Stimulated activated CD4-positive, alpha-beta T cell treated with anti-CD3 and anti-CD28 coated beads, Interleukin-1b, Interleukin-23, amount 100 ng/mL, for 1 hour (primary cell): ENCODE measurements at places on chromosomes 13 and 19.

GRCh38 chr19:1223018-1223855 is 14.6 kb downstream of the CBARP start:
- no peak for DNase-seq

DNA sequence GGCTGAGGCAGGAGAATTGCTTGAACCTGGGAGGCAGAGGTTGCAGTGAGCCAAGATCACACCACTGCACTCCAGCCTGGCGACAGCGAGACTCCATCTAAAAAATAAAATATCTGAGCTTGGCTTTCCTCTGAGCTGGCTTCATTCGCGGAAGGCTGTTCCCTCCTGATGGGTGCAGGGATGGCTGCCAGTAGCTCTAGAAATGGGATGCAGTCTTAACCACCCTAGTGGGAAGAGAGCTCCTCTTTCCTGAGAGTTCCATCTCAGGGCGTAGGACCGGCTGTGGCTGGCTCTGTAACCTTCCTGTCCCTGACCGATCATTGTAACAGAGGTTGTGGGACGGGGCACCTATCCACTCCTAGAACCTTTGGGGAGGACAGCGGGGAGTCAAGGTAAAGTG is 32.4 kb downstream of the PPP1R37 start:
- DNase-seq, result no peak

DNA sequence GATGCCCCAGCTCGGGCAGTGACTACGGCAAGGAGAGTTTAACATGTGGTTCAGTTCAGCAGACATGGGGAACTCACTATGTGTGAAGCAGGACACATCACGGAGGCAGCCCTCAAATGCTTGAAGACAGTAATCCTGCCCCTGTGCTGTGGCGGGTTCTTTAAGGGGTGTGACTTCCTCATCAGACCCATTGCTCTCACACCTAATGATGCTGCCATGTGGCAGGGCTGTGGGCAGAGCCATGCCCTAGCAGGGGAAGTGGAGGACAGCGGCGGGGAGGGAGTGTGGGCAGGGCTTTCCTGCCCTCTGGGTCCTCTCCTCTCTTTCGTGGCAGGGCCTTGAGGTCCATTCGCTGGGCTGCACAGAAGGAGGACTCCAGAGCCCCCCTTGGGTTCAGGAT is 131.1 kb upstream of the GJB6 start:
- no peak for DNase-seq

DNA sequence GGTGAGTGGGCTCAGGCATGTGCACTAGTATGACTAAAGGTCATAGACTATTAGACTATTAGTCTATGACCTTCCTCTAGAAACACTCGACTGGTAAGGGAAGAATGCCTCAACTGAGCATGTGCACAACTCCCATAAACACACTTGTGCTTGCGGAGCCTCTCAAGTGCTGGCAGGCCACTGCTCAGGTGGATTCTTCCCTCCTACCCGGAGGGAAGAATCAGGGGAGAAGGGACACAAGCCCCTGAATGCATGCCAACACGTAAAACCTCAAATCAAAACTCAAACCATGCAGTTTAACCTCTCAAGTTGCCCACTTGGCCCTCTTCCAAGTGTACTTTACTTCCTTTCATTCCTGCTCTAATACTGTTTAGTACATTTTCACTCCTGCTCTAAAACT is 287.6 kb upstream of the SGCG start:
- no peak for DNase-seq

- no peak for DNase-seq
Observed at GRCh38 chr13:76216729-76217128, 580.6 kb downstream of the LMO7 start.

- DNase-seq, result no peak
Observed at GRCh38 chr13:112870051-112870331, 99.0 kb upstream of the MCF2L start.

- DNase-seq, result no peak
Observed at GRCh38 chr19:536031-536880, 4.7 kb downstream of the CDC34 start.

DNA sequence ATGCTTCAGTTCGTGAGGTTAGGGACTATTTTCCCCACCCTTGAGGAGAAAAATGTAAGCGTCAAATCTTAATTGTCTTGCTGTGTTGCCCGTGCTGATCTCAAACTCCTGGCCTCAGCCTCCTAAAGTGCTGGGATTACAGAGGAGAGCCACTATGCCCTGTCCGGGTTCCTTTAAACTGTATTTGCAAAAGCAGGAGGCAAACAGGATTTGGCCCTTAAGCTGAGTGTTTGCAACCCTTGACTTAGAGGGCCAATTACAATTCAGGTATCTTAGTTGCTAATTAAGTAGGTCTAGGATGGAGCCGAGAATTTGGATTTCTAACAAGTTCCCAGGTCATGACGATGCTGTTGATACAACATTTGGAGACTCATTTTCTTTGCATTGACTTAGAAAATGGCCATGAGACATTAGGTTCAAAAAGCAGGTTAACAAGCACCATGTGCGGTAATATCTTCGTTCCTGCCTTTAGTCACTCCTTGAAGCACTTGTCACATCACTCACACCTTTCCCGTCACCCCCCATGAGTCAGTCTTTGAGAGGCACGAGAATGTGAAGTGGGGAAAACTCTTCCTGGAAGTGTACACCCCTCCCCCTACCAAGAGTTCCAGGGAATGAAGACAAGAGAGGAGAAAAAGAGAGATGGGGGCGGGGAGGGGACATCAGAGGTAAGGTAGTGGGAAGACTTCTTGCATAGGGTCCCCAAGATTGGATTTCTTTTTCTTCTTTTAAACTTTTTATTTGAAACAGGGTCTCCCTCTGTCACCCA is 2.6 kb downstream of the NAPSA start:
- DNase-seq, result no peak

DNA sequence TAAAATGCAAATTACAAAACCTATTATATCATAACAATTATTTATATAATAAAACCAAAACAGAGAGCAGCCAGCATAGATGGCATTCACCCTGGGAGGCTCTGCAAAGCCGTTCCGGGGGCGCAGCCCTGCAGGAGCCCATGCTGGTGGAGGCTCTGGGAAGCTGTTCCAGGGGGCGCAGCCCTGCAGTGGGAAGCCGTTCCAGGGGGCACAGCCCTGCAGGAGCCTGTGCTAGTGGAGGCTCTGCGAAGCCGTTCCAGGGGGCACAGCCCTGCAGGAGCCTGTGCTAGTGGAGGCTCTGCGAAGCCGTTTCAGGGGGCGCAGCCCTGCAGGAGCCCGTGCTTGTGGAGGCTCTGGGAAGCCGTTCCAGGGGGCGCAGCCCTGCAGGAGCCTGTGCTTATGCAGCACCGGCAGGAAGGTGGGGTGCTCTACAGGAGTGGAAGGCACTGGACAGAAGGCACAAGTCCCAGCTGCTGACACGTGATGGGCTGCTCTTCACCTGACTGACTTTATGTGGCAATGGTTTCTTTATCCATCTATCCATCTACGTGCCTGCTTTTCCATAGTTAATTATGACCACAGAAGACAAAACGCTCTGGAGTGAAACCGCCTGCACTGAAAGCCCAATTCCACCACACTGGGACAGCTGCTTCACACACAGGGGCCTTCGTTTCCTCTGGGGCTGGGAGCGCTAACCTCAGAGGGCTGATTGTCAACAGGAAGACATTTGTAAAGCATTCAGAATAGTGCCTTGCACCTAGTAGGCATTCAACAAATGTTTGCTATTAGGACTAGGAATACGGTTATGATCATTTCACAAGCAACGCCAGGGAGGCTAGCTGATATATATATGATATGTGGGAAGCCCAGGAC is 23.7 kb downstream of the PCID2 start:
- no peak for DNase-seq

DNA sequence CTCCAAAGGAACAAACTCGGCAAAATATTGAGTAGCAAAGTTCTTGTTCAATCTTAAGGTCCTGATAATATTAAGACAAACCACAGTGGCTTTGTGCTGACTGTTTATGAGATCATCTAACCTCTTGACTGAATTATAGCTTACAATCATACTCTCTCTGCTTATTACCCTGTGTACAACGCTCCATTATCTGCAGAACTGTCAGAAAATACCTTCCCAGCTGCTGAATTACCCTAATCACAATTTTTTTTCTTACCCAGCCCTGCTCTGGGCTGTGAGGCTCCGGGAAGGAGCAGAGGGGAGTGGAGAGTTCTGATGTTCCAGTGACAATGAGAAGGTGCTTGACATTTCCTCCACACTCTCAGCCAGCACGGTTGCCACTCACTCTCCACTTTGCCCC is 64.8 kb downstream of the DCT start:
- no peak for DNase-seq

GRCh38 chr13:98981369-98982080 is 3.7 kb upstream of the DOCK9 start:
- DNase-seq, result no peak
